Myocyte (in vitro differentiated cells): ENCODE measurements at places on chromosomes 1 and 21.

DNA sequence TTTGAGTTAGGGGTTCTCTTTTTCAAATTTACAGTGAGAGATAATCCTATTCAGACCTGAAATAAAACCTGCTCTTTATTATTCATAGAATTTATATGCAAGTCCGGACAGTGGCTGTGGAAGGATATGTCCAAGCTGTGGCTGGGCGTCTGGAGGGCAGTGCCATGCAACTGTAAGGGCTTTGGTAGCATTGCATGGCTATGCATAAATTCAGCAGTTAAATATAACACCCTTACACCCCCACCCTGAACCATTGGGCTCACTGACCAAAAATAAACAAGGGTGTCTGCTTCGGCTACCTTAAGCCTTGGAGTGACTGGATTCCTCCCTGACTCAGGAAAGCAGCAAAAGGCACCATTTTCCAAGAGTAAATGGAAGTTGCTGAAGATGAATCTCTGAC lies 5.4 kb downstream of the CHTOP start:
- peak; percentile 82 for DNase-seq

GRCh38 chr1:27095576-27095975 lies 59.3 kb downstream of the SLC9A1 start:
- DNase-seq: no peak

- no peak for DNase-seq
Measured at GRCh38 chr21:31545036-31545435, 114.5 kb upstream of the SOD1 start.

DNA sequence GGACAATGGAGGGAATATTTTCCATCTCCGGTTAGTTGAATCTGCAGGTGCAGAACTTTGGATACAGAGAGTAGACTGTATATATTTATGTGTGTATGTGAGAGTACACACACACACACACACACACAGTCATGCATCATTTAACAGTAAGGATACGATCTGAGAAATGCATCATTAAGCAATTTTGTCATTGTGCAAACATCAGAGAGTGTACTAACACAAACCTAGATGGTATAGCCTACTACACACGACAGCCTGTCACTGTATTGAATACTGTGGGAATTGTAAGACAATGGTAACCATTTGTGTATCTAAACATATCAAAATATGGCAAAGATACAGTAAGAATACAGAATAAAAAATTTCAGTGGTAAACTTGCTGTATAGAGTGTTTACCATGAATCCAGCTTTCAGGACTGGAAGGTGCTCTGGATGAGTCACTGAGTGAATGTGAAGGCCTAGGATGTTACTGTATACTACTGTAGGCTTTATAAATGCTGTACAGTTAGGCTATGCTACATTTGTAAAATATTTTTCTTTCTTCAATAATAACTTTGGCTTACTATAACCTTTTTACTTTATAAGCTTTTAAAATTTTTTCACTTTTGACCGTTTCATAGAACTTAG lies 138.5 kb downstream of the ZZZ3 start:
- no peak for DNase-seq

GRCh38 chr1:245260110-245260882 lies 105.5 kb downstream of the KIF26B start:
- DNase-seq: no peak

DNA sequence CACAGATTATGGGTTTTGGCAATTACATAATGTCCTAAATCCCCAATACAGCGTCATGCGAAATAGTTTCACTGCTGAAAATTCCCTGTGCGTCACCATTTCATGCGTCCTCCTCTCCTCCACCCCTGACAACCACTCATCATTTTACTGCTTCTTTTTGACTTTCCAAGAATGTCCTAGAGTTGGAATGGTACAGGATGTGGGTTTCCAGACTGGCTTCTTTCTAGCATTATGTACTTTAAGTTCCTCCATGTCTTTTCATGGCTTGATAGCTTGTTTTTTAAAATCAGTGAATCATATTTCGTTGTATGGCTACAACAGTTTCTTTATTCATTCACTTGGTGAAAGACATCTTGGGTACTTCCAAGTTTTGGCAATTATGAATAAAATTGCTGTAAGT lies 7.4 kb downstream of the NBPF3 start:
- no peak for DNase-seq

GRCh38 chr1:64251971-64252370 lies 48.5 kb downstream of the UBE2U start:
- peak; percentile 3 for DNase-seq

GRCh38 chr1:80447526-80447925 lies 1353.2 kb upstream of the ADGRL2 start:
- no peak for DNase-seq

DNA sequence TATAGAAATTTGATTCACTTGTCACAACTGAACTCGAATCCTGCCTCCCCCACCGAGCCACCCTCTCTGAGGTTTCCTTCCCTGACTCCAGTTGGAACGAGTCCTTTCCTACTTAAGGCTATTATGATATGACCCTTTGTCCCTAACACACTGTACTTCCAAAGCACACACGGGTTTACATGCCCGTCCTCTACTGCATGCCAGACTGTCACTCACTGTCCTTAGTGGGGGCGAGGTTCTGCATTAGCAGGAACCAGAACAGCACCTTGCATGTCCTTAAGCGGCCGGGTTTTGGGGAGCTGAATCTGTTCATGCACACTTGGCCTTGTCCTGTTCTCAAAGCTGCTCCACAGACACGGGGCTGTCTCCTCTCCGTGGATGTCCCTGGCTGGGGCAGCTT lies 164.6 kb upstream of the KCNJ6 start:
- no peak for DNase-seq

DNA sequence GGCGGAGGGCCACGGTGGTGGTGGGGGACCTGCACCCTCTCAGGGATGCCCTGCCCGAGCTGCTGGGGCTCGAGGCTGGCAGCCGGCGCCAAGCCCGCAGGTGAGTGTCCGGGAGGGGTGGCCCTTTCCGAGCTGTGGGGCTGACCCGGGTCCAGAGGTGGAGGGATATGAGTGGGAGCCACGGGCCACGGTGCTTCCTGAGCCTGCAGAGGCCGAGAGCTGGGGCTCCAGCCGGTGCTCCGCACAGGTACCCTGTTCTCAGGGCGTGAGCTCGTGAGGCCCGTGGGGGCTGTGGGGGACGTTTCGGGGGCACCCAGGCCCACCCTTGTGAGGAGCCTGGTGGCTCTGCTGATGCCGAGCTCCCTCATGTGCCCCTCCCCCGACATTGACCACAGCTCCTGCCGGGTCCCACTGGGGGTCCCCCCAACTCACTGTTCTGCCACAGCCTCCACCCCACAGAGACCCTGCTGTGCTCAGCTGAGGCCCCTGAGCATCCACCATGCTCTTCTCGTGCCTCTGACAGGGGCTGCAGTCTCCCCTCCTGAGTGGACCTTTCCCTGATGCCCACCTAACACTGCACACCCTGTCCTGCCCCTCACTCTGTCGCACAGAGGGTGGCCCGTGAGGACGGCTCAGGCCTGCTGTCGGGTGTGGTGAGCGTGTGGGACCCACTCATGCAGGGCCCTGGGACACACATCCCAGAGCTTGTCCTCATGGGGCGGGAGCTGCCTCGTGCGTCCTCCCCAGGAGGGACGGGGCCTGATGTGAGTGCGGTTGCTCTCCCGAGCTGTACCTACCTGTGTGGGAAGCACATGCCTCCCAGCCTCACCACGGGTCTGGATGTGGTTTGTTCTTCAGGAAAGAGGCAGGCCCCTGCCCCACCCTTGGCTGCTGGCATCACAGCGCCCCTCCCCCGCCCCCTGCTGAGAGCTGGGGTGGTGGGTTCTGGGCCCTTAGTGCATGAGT lies 27.5 kb downstream of the SLX9 start:
- DNase-seq: no peak

GRCh38 chr1:64848136-64848535 lies 103.3 kb downstream of the RAVER2 start:
- DNase-seq: no peak

DNA sequence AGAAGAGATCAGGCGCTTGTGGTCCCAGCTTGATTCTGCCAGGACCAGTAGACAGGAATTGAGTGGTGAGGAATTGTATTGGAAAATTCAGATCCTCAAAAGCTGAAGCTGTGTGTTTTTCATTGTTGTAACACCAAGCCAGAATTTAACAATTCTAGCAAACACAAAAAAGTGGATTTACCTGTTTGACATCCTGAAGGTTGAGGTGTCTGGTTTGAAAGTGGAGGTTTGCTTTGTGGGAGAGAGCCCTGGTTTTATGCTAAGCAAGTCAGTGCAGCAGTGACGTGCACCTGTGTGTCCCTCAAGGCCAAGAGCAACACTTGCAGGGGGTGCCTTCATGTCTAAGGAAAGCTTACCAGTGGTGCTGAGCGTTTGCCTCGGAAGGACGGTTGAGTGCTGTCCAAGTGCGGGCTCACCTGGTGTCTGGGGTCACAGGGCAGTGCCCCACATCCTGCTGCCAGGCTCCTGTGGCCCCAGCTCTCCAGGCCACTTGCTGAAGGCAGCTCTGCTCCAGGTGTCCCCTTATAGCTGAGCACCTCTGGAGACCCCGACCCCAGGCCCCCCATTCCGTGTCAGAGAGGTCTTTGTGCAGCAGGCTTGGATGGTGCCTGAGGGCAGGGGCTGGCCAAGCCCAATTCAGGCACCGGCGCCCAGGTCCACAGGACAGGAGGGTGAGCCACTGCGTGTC lies 27.7 kb downstream of the PCNT start:
- DNase-seq: no peak

GRCh38 chr1:116408803-116409720 lies 36.0 kb downstream of the ATP1A1 start:
- DNase-seq: no peak

DNA sequence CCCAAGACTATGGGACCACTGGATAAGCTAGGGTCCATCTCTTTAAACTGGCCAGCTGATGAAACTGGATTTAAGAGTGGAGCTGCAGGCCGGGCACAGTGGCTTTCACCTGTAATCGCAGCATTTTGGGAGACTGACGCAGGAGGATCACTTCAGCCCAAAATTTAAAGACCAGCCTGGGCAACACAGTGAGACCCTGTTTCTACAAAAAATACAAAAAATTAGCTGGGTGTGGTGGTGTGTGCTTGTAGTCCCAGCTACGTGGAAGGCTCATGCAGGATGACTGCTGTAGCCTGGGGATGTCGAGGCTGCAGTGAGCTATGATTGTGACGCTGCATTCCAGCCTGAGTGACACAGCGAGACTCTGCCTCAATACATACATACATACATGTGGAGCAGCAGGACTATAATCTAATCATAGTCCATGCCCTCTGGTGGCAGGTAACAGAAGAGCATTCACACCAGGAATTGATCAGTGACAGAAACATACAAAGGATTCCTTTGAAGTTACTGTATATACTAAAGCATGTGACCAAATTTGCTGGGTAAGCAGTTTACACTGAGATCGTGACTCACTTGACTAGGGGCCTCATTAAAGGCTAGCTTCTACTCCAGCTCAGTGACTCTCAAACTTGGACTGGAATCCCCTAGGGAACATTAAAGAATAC lies 101.5 kb upstream of the SLFNL1 start:
- peak; percentile 20 for DNase-seq
